ENCODE measurements at places on chromosomes 16 and 17. TPM values are rescaled to one million over a fixed set of nuclear protein-coding genes. Genes with fewer than 3 reads are reported as not detected.

RHBDL3 gene
- total RNA-seq: 0.52 TPM

DNA sequence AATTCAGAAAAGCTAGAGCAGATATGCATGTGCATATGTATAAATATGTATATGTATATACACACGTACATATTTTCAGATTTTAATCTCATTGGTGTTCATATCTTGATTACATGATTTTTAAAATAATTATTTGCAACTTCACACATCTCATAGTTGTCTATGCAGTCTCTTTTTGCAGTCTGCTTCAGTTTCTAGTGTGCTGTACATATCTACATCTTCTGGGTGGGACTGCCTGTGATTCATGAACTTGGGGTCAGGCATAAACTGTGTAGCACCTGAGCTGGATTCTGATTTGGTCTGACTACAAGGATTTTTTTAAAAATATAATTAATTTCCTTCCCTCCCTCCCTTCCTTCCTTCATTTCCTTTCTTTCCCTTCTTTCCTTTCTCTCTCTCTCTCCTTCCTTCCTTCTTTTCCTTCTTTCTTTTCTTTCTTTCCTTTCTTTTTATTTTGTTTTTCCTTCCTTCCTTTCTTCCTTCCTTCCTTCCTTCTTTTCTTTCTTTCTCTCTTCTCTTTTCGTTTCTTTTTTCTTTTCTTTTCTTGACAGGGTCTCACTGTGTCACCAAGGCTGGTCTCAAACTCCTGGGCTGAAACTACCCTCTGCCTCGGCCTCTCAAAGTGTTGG lies 96.5 kb downstream of the TANGO6 start:
- no peak for ATAC-seq

ERN2 gene
- not detected for total RNA-seq

DNA sequence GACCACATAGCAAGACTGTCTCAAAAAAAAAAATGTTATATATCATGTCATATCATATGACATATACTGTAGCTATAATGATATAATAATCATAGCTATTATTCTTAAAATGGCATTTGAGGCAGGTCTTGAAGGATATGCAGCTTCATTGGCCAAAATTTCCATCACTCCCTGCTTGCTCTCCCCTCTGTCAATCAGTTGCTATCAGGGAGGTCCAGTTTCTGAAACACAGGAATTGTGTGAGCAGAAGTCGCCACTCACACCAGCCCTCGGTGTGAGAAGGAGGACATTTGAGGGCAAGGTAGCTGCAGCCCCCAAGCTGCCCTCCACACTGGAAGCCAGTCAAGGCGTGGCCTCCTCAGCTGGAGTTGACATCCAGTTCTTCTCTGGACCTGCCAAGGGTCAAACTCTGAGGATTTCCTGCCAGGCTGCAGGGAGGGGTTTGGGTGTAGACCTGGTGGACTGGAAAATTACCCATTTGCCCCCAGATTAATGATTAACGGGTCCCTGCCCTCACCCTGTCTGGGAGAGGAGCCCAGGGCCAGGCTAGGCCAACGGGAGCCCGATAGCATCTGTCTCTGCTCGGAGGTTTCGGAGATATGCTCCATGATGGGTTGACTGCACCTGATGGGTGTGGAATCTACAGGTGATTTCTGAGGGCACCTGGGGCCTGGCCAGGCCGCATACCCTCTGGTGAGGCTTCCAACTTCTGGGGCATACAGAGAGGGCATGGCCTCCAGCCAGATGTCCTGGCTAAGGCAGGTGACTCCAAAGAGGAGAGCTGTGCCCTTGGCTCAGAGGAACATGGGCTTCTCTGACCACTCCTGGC lies 18.8 kb downstream of the WNT9B start:
- ATAC-seq: no peak
